Renal pelvis (tissue), 12 donors: ENCODE measurements at places on chromosomes 12 and 14.
A peak's percentile ranks its signal among the peaks of the same experiment; 100 is the strongest.

DNA sequence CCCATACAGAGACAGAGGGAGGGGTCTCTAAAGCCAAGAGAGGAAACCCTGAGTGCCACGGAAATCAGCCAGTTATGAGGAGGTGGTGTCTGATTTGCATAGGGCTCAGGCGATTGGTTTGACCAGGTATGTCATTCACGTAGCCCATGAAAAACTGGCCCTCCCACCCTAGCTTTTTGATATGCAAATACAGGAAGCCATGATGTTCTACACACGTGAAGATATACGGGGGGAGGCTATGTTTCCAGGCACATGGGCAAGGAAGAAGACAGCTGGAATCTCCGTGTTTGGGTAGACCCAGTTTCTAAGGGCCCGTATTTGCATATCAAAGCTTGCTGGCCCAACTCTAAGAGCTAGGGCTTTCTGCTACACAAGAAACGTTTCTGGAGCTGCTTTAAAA, 717.8 kb upstream of the SEL1L start:
- no peak for DNase-seq

GRCh38 chr12:6752167-6752920, 597 bp downstream of the MLF2 start:
- DNase-seq: no peak

- DNase-seq: no peak
Measured at GRCh38 chr12:31312431-31312830, 13.5 kb downstream of the SINHCAF start.

GRCh38 chr14:80393766-80394165, 182.5 kb upstream of the DIO2 start:
- DNase-seq: no peak

GRCh38 chr14:91297081-91297711, 52.7 kb upstream of the GPR68 start:
- no peak for DNase-seq

GRCh38 chr14:51527073-51527472, 124.6 kb upstream of the FRMD6 start:
- DNase-seq: no peak

GRCh38 chr14:67941456-67942018, 122.0 kb downstream of the RAD51B start:
- no peak for DNase-seq

DNA sequence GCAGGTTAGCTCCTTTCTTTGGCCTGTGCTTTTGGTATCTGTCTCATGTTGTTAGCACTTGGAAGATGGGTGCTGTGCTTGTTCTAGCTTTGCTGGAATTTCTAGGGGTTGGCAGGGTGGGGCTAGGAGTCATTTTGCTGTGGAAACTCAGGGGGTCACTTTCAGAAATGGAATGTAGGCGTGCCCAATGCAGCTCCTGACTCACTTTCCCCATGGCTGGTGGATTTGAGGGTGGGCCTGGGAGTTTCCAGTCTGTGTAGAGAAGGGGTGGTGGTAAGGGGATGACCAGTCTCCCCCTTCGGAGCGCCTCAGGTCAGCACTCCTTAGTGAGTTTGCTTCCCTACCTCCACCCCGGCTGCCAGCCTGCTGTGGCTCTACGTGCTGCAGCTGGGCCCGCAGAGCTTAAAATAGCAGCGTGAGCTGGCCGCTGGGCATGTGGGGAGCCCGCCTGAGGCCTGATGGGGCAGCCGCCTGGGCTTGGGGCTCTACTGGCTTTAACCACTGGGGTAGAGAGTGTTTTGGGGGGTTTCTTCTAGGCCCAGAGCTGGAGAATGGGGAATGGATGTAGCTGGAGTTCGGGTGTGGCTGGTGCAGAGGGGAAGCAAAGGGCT, 108.2 kb downstream of the TSPAN9 start:
- DNase-seq: no peak

- DNase-seq: no peak
Measured at GRCh38 chr12:102880783-102881182, 36.3 kb downstream of the PAH start.

DNA sequence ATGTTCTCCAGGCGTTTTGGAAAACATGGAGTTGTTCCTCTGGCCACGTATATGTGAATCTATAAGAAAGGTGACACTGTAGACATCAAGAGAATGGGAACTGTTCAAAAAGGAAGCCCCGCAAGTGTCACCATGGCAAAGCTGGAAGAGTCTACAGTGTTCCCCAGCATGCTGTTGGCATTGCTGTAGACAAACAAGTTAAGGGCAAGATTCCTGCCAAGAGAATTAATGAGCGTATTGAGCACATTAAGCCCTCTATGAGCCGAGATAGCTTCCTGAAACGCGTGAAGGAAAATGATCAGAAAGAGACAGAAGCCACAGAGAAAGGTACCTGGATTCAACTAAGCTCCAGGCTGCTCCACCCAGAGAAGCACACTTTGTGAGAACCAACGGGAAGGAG, 92.5 kb upstream of the EIF5 start:
- DNase-seq: no peak

- no peak for DNase-seq
Measured at GRCh38 chr12:103698752-103699560, 111.9 kb downstream of the STAB2 start.

GRCh38 chr14:51592836-51593235, 58.9 kb upstream of the FRMD6 start:
- DNase-seq: no peak

- no peak for DNase-seq
Measured at GRCh38 chr14:56160088-56160487, 41.9 kb downstream of the PELI2 start.

DNA sequence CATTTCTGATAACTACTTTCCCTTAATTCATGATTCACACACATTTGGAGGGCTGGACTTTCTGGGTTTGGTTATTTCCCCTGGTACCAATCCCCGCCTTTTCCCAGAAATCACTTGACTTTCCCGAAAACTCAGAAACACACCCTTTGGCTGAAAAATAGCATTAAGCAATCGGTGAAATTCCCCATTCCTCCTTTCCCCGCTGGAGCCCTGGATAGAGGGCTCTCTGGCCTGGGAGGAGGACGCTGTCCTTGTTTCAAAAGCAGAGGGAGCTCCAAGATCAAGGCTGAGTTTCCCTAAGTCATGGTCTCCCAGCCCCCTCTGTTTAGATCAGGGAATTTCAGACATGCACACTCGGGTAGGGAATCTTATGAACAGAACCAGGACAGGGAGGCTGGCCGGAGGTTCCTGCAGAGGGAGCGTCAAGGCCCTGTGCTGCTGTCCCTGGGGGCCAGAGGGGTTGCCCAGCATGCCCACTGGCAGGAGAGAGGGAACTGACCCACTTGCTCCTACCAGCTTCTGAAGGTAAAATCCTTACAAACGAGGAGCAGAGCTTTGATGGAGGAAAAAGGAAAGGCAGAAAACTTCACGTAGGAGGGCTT, at the start of gene C1S:
C1S (plus strand) TSS at position 366 of the 602 bp plus-strand sequence. CDS start 1,195 bp downstream, outside the sequence.
- DNase-seq: peak; percentile 89

DNA sequence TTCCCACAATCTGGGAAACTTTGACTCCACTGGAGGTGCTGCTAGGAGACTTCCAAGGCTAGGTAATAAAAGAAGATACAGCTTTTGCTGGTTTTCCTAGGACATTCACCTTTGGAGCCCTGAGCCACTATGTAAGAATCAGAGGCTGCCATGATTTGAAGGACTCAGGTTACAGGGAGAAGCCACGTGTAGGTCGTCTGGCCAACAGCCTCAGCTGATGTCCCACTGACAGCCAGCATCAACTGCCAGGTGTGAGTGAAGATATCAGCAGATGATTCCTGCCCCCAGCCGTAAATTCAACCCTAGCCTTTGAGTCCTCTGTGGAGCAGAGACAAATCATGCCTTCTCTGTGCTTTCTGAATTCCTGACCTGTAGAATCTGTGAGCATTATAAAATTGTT, 27.0 kb downstream of the SMOC1 start:
- no peak for DNase-seq

DNA sequence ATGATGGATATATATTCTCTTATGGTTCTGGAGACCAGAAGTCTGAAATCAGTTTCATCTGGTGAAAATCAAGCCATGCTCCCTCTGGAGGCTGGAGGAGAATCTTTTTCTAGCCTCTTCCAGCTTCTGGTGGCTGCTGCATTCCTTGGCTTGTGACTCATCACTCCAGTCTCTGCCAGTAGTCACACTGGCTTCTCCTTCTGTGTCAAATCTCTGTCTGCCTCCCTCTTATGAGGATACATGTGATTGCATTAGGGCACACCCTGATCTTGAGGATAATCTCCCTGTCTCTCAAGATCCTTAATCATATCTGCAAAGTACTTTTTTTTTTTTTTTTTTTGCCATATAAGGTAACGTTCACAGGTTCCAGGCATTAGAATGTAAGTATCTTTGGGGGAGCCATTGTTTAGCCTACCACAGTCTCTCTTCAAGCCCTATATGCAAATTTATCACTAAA, 17.7 kb downstream of the DNAL1 start:
- no peak for DNase-seq

DNA sequence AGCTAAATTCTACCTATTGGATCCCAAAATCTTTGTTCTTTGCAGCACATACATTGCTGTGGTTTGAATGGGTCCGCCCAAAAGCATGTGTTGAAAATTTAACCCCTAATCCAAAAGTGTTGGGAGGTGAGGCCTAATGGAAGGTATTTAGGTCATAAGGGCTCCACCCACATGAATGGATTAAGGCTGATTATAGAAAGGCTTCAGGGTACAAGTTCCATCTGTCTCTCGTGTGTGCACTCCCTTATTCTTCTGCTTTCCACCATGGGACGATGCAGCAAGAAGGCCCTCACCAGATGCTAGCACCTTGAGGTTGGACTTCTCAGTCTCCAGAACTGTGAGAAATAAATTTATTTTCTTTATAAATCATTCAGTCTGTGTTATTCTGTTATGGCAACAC, 190.9 kb downstream of the SOX5 start:
- no peak for DNase-seq

GRCh38 chr14:97377550-97377949, 580.4 kb downstream of the VRK1 start:
- DNase-seq: no peak

DNA sequence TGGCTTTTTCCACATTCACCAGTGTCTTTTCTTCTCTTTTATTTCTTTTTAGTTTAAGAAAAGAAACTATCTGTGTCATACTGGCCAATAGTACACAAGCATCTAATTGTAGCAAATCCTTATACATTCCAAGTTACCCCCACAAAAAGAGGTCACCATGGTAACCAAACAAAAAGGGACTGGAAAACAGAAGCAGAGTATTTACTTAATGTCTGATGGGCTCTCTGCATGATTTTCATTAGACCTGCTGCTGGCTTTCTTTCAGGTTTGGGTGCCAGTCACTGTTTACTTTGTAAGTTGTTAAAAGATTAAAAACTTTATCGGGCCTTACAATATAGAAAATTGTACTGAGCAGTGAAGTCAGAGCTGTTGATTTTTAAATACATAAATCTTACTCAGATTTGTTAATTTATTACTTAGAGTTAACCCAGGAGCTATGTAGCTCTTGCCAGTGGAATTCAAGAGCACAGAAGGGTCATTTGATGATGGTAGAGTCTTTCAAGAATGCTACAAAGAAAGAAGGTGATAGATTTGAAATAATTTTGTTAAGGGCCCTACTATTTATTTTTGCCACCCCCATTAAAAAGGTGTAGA, 123.9 kb downstream of the BRMS1L start:
- peak; percentile 52 for DNase-seq

DNA sequence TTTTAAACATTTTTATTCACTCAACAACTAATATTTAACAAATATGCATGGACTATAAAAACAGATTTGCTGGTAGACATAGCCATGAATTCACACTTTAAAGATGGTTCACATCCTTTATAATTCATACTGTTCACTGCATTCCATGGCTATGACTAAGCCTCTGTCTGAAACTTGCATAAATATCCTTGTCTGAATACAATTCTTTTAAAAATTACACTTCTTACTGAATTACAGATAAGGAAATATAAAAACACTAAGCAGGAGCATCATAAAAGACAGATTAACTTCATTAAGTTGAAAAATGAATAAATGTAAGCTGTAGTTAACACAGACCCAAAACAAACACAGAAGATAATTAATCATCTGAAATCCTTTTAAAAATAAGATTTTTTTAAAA, 53.8 kb downstream of the GXYLT1 start:
- no peak for DNase-seq

GRCh38 chr12:109455706-109456105, 21.4 kb downstream of the KCTD10 start:
- DNase-seq: no peak

DNA sequence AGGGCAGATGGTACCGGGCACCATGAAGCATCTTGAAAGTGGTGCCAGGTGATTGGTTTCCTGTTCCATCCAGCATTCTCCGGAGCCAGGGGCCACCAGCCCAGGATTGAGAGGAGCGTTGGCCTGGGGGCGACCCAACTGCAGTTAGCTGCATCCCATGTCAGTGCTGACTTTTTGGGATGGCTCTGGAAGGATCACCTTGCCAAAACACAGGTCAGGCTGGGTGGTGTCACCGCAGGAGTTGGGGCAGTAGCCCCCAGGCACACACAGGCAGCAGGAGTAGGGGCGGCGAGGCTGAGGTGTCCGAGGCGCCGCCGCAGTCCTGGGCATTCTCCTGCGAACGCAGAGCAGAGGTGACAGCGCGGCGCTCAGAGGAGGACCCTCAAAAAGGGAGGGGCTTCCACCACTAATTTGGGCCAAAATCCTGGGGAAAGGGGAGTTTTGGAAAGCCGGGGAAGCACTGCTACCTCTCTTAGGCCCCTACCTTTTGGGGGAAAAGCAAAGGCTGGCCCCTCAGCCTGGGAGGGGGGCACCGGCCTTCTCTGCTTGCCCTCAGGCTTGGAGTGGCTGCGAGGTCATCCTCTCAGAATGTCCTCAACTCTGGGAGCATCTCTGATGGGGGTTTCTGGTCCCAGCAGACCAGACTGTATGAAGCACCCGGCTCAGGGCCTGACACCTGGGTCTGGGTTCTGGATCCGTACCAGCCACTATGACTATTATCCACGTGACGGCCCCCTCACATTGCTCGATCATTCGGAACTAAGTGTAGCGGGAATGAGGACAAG, 26.7 kb upstream of the LRTM2 start:
- no peak for DNase-seq

- DNase-seq: no peak
Measured at GRCh38 chr12:70732287-70732686, 95.1 kb upstream of the PTPRB start.

DNA sequence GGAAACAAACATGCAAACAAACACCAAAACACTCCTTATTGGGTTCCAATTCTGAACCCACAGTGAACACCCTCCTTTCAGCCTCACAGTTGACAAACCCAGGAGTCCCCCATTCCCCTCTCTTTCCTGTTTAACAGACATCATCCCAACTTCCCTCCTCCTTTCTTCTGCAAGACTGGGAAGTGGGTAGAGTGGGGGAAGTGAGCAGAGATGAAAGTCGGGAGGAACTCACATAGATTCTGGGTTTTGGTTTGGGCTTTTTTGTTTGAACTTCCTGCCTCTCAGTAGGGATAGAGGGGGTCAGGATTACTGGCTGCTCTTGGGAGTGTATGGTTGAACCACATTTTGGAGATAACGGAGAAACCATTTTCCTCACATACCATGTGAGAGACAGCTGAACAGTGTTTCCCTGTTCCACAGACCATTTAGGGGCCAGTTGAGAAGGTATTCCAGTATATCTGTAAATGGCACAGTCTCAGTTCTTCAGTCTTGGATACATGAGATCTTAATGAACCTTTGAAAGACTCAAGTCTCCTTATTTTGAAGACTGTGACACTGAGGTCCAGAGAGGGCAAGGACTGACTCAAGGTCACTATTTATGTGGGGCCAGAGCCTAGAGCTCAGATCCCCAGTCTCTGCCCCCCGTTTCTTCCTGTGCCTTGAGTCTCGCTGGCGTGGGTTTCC, 3.9 kb upstream of the GPR84 start:
- DNase-seq: no peak

- no peak for DNase-seq
Measured at GRCh38 chr12:83136411-83136810, 449.7 kb downstream of the TMTC2 start.
